ENCODE measurements at places on chromosomes 7 and 10.

GRCh38 chr7:102393467-102393866 is 2.7 kb upstream of the PRKRIP1 start:
- no peak for DNase-seq

GRCh38 chr10:88297103-88297502 is 286.0 kb downstream of the RNLS start:
- DNase-seq: no peak

- DNase-seq: no peak
These were observed 76.9 kb upstream of the EGR2 start for GRCh38 chr10:62893036-62893435.

GRCh38 chr7:1704811-1705738 is 35.0 kb downstream of the ELFN1 start:
- DNase-seq: no peak

- no peak for DNase-seq
These were observed 298.7 kb downstream of the LRRTM3 start for GRCh38 chr10:67224553-67224952.

DNA sequence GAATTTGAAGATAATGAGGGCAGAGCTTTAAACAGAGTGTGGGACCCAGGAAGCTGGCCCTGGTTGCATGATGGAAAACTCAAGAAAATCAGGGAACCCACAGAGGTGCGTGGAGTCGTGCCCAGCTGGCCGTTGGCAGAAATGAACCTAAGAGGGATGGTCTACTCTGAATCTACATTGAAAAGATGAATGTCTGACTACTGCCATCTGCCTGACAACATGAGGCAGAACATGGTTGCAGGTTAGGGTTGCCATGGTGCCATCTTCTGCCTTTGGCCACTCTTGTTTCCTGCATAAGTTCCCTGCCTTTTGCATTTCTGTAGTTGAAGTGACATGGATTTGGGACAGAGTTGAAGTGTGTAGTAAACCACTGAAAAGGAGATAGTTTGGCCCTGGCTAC is 138.5 kb upstream of the COBL start:
- no peak for DNase-seq

- DNase-seq: no peak
These were observed 48.7 kb downstream of the PDK4 start for GRCh38 chr7:95547361-95548348.

DNA sequence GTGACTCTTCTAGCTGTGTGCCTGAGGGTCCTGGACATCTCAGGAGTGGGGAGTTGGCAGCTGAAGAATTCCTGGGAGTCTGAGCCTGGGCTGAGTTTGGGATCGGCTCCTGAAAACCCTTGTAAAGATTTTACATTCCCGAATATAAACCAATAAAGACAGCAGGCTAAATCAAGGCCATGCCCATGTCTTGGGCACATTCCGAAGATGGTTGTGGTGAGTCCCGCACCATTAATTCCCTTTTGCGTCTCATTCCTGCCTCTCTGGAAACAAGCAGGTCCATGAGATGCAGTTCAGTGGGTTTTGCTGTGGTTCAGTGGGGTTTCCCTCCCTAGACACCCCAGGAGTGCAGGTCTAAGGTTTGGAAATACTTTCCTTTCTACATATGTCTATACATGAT is 90.9 kb downstream of the COL26A1 start:
- no peak for DNase-seq

DNA sequence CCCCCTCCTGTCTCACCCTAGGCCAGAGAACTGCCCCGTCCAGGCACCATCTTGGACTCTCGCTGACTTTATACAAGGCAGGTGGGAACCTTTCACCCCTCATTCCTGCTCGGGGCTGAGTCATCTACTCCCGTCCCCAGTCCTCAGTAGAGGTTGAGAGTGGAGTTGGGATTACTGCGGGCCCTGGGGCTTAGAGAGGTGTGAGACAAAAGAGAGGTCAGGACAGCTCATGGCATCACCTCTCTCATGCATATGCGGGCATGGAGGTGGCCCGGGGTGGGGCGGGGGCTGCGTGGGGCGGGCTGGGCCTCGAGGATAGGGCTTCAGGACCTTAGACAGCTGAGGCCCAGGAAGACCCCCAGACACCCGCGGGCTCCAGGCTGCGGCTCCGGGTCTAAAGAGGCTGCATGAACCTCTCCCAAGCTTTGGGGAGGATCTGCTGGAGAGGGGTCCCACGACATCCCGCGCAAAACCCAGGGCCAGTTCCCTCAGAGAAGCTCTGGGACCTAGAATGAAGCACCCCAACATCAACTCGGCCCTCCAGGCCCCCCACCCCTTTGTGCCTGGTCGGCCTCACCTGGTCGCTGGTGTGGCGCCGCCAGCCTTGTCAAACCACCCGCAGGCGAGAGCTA is 317 bp downstream of the PDZD7 start:
- no peak for DNase-seq

DNA sequence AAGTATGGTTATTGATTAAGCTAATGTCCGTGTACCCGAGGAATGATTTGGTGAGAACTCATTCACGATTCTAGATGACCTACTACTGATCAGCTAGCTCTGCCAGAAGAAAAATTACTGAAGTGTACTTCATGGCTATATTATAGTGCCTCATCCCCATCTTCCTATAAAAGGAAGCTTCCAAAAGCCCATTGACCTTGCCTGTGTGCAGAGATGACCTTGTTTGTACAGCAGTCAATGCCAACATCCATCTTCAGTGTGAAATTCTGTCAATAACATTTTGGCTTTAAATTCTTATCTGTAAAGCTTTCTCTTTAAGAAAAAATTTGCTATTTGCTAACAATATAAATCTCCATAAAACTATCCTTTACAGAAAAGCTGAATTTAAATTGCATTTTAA is 315.7 kb downstream of the THSD7A start:
- DNase-seq: no peak

DNA sequence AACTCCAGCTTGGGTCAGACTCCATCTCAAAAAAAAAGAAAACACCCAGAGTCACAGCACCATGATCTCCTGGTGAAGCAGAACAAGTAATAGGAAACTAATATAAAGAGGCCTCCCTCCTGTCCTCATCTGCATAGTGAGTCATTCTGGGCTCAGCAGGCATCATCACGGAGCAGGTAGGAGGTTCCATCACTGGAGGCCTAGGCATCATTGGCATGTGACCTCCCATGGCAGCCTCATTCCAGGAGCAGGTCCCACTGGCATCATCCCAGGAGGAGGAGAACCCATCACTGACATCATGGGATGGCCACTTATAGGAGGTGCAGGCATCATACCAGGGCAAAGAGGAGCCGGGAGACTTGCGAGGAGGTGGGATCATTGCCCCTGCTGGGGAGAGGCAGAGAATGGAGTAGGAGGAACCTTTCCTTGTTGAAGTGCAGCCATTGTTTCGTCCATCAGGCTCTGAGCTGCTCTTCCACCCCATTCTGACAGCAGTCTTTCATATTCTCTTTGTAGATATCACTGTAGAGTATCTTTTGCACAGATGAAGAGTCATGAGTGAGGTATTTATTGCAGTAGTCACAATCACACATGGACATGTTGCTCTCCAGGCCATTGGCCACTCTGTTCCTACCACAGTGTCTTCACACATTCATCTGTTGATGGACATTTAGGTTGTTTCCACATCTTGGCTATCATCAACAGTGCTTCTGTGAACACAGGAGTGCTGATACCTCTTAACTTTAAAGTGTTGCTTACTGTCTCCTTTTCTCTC is 73.8 kb downstream of the OSBPL3 start:
- no peak for DNase-seq

DNA sequence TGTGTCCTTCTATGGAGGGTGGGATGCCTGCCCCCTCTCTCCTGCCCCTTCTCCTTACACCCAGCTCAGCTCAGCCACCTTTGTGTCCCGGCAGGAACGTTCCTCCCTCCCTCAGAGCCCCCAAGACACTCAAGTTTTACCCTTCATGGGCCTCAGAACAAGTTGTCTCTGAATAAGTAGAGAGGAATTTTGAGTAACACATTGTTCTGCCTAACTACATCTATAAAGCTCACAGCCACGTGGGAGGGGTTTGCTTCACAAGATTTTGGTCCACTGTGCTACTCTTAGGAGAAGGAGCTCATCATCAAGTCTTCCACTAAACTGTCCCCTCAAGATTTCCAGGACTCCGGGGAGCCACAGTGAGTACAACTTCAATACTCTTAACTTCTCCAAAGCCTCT is 51.6 kb upstream of the ZNF32 start:
- DNase-seq: no peak

- DNase-seq: no peak
These were observed 320.8 kb upstream of the NFE2L3 start for GRCh38 chr7:25831062-25831691.

DNA sequence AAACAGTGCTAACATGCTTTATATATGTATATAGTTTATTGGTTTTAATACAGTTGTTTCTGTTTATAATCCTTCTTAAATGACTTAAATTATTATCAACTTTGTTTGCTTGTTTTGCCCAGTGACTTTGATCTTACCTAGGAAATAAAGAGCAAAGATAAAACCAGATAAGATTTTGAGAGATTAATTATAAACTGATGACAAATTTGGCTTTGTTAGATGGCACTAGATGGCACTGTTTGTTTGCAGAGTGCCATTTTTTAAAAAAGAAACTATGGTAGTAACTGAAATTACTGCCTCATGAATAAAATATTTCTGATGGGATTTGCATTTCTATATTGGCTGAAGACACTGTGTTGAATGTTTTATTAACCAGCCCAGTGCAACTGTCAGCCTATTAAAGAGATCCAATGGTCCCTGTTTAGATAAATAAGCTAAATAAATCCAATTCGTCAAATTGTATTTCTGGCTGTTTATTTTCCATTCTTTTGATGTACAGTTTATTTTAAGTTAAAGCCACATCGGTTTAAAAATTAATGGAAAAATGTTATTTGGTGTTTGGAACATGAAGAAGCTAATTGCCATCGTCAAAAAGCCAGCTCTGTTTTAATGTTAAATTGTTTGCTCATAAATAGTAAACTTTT is 28.7 kb downstream of the VTI1A start:
- DNase-seq: no peak

GRCh38 chr7:105309235-105310169 is 79.2 kb downstream of the SRPK2 start:
- peak; percentile 19 for DNase-seq

DNA sequence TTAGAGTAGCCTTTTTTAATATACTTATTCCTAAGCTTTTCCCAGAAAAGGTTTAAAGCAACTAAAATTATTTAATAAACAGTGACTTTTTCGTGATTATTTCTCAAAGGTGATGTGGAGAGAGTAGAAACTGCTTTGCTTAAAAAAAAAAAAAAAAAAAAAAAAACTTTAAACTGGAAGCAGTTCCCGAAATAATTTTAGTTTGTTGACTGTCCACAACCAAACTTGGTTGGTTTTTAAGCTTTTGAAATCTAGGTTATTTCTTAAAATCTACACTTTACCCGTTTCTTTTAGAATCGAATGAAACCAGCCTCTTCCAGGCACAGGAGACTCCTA is 7.3 kb downstream of the SKAP2 start:
- DNase-seq: no peak

- DNase-seq: no peak
These were observed 55.0 kb downstream of the WAC start for GRCh38 chr10:28587970-28588290.

DNA sequence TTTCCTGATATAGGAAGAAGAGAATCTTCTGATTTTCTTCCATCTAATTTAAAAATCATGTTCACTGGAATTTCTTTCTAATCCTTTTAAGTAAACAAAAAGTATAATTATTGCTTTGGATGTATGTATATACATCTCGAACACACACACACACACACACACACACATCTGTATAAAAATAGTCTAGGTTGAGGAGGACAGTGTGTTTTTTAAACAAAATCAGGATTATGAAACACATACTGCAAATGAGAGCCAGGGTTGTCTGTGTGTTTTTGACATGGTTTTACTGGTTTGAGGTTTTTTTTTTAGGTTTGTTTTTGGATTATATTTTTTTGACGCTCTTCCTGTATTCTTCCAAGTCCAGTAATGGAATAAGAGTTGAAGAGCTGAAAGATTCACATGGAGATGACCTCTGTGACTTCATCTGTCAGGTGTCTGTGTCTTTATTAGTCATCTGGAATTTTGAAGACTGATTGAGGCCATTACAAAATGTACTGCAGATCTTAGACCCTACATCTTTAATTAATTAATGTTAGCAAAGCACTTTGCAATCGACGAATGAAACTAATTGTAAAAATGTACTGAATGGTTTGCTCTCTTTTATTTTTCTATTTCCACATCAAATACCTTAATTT is 237.1 kb downstream of the SUGCT start:
- DNase-seq: no peak

GRCh38 chr10:112842832-112843360 is 107.2 kb upstream of the TCF7L2 start:
- peak; percentile 21 for DNase-seq

GRCh38 chr7:100127866-100128636 is 1.3 kb downstream of the MBLAC1 start:
- DNase-seq: no peak

DNA sequence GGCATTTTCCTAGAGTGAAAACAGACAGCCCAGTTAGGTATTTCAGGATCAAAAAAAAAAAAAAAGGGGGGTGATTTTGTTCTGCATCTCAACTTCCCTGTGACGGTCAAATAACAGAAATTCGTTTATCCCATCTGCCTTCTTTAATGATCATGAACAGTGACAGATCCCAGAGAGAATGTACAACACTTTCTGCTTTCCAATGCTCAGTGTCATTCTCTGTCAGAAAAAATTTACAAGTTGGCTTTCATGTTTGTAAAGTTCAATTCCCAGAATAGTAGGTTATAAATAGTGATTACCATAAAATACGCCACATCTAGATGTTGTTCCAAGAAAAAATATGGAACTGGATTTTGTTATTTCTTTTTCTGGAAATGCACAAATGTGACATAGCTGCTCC is 1013.2 kb upstream of the PHF14 start:
- no peak for DNase-seq

GRCh38 chr7:92064438-92065029 is 69.7 kb downstream of the CYP51A1 start:
- no peak for DNase-seq

GRCh38 chr7:11592699-11593098 is 239.3 kb downstream of the THSD7A start:
- DNase-seq: no peak

GRCh38 chr10:110151467-110151866 is 55.9 kb upstream of the MXI1 start:
- DNase-seq: no peak

DNA sequence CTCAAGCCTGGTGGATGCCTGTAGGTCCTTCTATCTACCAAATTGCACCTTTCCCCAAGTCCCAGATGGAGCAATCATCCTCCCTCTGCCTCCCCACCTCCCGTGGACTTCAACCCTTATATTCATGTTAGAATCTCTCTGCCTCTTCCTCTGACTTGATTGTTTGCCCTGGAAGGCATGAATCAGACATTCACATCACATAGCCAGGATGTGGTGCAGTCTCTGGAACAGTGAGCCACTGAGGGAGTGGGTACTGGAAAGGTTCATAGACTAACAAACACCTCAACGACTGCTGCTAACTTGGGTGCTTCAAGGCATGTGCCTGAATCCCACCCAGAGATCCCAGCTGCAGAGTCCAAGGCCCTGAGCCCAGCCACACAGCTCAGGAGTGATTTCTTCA is 494.0 kb downstream of the TNS3 start:
- no peak for DNase-seq

GRCh38 chr10:89646889-89647657 is 2.0 kb upstream of the PANK1 start:
- DNase-seq: no peak

GRCh38 chr7:45482451-45482850 is 91.7 kb upstream of the ADCY1 start:
- DNase-seq: no peak

GRCh38 chr7:51778121-51778520 is 461.5 kb upstream of the COBL start:
- DNase-seq: no peak

GRCh38 chr10:73218431-73219191 is 28.4 kb downstream of the DNAJC9 start:
- DNase-seq: no peak

- no peak for DNase-seq
These were observed 670.7 kb downstream of the CNTNAP2 start for GRCh38 chr7:146787266-146787665.

Measured in stimulated activated naive B cell treated with anti-CD40 and anti-IgM and Interleukin-4, amounts not matched to agents 10 μg/mL and 1 μg/mL and 100 μg/mL, for 72 hours (primary cell).